Right cardiac atrium (tissue), 5 donors: ENCODE measurements at places on chromosomes 2 and 18. TPM values are rescaled to one million over a fixed set of nuclear protein-coding genes. Genes with fewer than 3 reads are reported as not detected.

- DNase-seq = no peak
These were observed 33.8 kb downstream of the LPIN2 start for GRCh38 chr18:2979129-2979528.

The PID1 gene
- total RNA-seq = 17.2 TPM

DNA sequence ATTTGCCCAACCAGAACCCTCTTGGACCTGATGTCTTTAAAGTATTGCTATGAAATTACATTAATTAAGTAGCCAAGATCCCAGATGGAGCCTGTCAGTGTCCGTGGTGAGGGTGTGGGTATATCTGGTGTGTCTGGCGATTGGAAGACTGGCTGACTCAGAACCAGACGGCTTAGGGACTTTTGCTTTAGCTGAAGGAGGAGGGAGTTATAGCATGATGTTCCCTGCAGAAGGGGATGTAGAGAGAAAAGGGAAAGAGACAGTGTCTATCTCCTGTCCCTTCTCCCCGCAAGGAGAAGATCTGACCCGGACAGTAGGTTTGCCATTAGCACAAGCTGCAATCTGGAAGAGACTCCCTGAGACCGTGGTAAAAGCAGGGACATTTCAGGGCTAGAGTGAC, 60.6 kb downstream of the POU3F3 start:
- no peak for DNase-seq

- no peak for DNase-seq
These were observed 11.0 kb upstream of the ANKRD29 start for GRCh38 chr18:23673725-23674124.

- DNase-seq = no peak
These were observed 103.5 kb downstream of the CABLES1 start for GRCh38 chr18:23238651-23239349.

GRCh38 chr2:128385365-128385764, 66.7 kb upstream of the HS6ST1 start:
- no peak for DNase-seq

GRCh38 chr2:55810622-55811020, 113.0 kb downstream of the EFEMP1 start:
- no peak for DNase-seq

GRCh38 chr2:110713513-110714362, 18.6 kb upstream of the ACOXL start:
- DNase-seq = no peak
